Activated T-cell treated with anti-CD3 and anti-CD28 coated beads for 24 hours (primary cell): ENCODE measurements at places on chromosomes 5 and 9.

DNA sequence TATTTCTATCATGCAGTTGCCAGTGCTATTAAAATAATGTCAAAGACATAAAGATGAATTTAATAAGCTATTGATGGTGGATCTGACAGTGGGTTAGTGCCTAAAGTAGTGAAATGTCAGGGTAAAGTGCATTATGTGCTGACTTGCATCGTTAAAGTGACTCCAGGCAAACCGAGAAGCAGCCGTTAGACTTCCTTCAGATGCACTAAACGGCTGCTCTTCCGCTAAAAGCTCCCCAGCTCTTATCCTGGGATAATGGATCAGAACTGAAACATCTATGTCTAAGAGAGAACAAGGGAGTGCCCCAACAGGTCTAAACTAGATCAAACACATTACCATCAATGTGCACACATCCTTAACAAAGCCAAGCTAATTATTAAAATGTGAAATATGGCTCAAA, 468.2 kb downstream of the NTRK2 start:
- no peak for DNase-seq

DNA sequence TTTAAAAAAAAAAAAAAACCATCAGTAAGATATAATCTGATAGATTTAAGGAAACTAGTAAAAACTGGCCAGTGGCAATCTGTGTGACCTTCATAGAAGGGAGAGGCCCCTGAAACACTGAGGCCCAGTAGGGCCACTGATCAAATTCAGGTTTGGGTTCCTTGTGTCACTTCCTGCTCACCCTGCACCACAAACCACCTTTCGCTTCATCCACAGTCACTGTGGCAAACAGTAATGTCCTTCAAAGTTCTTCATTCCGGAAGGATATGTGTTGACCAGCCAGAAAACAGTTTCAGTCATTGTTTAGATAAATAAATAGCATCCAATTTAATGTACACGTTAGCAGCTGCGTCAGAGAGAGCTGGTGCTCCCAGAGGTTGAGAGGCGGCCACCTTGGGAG, 222.1 kb downstream of the CFAP90 start:
- DNase-seq, result no peak

DNA sequence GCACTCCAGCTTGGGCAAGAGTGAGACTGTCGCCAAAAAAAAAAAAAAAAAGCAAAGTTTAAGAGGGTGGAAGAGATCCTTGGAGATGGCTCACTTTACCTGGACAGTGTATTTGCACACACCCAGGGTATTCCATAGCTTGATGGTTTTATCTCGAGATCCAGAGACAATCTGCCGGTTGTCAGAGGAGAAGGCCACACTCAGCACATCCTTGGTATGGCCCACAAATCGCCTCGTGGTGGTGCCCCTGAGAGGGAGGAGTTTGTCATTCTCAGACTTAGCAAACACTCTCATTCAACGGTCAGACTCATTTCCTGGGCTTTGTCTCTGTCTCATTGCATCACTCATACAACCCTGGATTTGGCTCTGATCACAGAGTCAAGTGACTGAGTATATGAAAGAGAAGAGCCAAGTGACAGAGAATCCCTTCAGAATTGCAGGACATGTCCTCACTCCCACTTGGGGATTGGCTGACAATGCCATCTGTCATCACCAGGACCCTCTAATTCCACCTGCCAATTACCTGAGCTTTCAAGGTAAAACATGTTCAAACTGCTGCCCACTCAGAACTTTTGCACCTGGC, 2.2 kb downstream of the RACK1 start:
- no peak for DNase-seq

DNA sequence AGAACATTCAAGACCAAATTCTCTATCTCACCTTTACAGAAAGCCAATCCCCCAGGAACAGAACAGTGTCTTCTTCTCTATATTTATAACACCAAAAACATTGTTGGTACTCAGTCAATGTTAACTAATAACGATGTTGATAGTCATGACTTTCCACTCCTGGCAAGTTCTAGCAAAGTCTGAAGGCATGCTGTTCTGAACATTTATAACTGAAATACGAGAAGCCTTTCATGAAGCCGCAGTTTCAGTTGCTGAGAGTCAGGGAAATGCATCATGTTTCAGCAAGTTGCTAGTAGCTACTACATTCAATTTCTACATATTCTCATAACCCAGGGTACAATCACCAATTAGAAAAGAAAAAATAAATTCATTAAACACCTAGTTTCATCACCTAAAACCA, 301.4 kb downstream of the PDE4D start:
- DNase-seq, result no peak
